NCI-H1436 treated with DMSO at 0.1 percent for 48 hours (cell line): ENCODE measurements at places on chromosomes 12 and 14.

DNA sequence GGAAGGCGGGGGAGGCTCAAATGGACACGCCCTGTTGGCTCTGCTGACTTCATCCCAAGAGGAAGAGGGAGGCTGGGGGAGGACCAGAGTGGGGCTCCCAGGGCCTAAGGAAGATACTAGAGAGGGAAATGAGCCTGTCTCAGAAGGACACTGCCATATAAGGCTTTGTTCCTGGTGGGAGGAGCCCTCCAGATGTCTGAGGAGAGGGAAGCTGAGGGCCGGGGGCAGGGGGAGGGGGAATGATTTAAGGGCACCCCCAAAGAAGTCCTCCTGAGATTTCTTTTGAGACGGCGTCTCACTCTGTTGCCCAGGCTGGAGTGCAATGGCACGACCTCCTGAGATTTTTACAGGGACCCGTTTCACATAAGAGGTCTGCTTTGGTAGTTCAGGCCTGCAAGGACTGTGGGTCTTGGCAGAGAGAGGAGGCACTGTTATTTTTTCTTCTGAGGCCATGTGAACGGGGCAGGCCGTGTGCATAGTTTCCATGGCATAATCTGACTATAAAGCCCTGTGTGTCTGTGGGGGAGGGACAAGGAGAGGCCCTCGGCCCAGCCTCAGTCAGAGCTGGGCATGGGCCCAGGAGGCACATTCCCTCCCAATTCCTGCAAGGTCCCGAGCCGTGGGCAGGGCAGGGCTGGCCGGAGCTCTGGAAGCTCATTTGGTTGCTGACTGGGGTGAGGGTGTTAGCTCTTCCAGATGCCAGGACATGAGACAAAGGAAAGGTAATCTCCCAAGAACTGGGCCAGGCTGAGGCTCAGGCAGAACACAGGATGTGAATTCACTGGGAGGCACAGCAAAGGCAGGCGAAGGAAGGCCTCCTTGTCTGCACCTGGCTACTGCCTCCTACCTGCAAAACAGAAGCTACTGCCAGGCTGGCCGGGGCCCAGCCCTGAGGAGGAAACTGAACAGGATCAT, 22.2 kb upstream of the PLEKHG3 start:
- no peak for DNase-seq

DNA sequence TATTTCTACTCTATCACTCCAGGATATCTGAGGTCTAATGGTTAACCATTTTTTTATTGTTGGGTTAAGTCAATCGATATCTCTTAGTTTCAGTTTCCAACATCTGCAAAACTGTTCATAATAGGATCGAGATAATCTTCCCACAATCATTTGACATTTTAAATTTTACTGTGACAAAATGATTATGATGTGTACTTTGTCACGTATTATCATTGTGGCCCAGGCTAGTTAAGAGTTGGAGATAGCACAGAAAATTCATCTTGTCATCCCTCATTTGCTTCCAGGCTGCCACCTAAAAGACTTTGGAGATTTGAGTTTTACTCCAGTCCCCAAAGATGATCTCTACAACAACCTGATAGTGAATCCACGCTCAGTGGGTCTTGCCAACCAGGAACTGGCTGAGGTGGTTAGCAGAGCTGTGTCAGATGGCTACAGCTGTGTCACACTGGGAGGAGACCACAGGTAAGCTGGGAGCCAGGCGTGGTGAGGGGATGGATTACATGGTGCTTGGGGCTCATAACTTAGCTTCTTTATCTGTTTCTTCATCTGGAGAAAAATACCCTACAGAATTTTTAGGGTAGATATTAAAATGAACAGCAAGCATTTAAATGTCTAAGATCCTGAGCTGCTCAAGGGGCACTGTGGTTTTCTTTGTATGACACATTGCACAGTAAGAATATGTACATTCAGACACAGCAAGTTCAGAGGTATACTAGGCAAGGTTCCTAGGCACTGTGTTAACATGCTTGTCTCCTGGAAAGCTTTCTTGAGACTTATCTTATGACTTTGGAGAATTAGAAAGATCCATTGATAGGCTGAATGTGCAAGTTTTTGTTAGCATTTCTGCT, 22.4 kb downstream of the ARG2 start:
- DNase-seq, result no peak

DNA sequence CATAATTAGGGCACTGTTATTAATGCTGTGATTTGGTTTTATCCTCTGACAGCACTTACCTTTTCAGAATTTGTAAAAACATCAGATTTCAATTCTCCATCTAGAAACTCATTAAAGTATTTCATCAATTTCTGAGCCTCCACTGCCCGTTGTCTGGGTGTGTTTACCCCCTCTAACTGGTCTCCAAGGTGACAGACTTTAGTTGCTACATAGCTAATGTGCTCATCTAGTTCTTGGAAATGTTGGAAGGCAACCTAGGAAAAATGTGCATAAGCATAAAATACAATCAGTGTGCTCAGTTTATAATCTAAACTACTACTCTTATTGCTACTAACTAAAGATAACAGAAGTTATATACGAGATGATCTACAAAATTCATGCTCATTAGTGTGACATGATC, 24.6 kb downstream of the EXOC5 start:
- DNase-seq, result no peak

DNA sequence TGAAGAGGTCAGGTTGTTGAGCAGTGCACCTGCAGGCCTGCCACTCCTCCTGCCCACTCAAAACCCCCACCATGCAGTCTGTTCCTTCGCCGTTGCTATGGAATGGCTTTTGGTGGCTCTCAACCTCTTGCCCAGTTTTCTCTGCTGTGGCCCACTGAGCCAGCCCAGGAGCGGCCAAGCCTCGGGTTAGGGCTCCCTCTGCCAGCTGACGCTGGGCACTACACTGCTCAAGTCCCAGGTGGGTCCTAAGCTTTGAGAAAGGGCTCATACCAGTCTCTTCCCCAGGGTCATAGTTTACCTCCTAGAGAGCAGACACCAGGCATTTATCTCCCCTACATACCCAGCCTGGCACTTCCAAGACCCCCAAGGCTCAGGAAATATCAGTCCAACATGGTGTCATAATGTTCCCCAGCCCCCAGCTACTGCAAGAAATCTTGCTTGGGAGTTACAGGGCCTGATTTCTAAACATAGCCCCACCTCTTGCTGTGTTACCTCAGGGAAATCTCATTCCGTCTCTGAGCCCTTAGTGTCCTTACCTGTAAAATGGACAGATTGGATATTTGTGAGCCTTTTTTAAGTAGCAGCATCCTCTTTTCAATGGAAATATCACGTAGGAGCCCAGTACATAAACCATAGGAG, 59.4 kb downstream of the TSPAN11 start:
- no peak for DNase-seq

- no peak for DNase-seq
Measured at GRCh38 chr12:131673888-131674257, 37.0 kb upstream of the SFSWAP start.

- no peak for DNase-seq
Measured at GRCh38 chr12:110966081-110966760, 45.8 kb upstream of the MYL2 start.

DNA sequence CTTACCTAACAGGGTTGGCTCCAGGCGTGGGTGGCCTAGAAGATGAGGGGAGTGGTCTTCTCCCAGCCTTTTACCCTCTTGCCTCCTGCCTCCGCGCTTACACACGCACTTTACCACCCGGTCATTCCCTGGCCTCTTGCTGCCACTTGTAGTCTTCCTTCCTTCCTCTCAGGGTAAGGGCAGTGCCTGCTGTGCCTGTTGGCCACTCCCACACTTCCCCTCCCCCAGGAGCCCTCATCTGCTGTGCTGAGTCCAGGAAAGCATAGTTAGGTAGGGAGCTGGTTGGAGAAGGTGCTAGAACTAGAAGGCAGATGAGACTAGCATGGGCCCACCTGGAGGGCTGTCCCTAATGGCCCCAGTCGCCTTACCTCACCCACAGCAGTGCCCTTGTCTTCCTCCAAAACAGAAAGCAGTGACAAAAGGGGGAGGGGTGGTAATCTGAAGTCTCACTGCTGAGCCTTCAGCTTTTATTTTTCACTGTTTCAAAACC, 54.3 kb upstream of the SRSF5 start:
- DNase-seq, result peak; percentile 20

DNA sequence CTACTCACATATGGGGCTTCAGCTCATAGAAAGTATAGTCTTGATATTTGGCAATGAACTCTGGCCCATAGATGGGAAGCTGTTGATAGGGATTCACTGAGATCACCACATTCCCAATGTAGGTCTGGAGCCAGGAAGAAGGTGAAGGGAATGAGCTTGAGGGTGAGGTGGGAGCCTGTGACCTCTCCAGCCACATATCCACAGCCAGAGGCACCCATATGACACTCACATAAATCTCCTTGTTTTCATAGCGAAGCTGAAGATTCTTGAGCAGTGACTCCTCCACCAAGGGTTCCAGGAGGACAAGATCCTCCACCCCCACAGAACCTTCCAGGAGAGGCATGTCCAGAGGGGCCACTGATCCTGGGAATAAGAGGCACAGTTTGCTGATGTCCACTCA, 1.9 kb downstream of the MYO1A start:
- DNase-seq, result no peak

GRCh38 chr12:116099652-116100432, 177.7 kb downstream of the MED13L start:
- DNase-seq, result no peak

GRCh38 chr14:78018283-78018682, 151.9 kb upstream of the NRXN3 start:
- no peak for DNase-seq

DNA sequence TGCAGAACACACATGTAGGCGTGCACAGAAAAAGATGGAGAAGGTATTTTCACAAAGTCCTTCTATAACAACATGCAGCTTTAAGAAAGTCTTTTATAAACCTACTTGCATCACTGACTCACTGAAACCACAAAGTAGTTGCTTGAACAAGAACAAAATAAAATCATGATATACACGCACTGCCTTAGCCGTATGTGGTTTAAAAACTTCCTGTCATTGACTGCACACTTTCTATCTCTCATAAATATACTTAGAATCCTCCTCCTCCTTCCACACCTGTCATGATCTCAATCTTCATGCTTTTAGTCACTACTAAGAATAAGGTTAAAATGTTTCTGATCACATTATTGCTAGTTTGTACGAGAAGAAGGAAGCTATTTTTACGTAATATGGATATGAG, 31.8 kb upstream of the RAD51AP1 start:
- DNase-seq, result no peak

DNA sequence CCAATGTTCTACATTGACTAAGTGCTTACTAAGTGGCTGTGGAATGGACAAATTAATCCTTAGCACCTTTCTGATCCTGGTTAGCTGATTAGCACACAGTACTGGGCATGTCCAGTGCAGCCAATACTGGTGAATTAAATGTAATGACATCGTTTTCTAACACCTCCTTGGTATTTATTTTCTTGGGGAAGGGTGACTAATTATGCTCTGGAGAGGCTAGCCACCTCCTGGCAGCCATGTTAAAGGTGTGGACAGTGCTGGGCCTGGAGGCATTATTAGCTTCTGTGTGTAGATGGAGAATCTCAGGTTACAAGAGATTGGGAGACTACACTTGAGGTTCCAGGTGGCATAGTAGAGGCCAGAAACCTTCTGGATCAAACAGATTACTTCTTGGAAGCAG, 230.9 kb upstream of the DDHD1 start:
- DNase-seq, result no peak

DNA sequence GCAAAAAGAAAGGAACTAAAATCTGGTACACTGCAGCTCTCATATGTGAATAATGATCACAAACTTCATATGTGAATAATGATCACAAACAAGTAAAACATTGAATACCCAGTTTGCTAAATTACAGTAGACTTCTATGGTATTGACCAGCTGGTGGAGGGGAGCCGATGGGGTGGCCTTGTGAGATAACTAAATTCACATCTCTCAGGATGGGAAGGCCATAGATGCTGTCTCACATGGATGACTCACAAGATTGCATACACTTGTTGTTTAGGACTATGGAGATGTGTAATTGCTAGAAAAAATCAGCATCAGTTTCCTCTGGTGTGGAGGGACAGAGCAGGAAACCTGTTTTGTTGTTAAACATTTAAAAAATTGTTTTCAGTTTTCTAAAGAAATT, 49.2 kb downstream of the ACACB start:
- DNase-seq, result no peak

DNA sequence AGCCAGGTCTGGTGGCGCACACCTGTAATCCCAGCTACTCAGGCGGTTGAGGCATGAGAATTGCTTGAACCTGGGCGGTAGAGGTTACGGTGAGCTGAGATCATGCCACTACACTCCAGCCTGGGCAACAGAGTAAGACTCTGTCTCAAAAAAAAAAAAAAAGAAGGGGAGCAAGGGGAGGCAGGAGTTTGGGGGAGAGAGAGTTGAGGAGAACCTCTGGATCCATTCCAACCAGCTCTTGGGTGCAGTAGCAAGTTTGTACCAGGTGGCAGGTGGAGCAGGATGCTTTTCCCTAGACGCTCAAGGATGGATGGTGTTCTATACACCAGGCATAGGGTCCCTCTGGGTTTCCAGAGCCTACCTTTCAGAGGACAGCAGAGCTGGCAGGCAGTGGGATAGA, 1.9 kb downstream of the NFE2 start:
- DNase-seq, result no peak

DNA sequence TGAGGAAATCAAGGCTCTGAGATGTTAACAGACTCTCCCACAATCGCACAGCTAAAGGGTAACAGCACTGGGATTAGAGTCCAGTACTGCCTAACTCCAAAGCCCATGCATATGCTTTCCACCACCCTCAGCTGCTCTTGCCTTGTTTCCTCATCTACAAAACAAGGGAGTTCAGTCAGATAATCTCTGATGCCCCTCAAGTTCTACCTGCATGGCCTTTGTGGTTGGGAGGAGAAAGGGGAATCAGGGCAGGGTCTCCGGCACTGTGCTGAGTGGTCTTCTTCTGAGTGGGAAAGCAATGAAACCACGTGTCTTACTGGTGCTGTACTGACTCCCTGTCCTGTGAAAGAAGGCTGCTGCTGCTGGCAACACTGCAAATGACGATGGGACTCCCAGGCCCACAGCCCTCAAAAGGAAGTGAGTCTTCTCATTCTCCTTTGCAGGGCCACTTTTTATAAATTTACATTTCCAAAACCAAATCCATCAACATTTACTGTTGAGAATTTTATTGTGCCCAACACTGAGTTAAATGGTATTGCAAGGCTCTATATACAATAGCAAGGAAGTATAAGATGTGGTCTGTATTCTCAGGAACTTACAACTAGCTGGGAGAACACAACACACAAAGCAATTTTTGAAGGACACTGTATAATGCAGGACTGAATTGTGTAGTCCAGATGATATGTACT, 19.7 kb upstream of the DUSP16 start:
- DNase-seq, result no peak

- DNase-seq, result no peak
Measured at GRCh38 chr12:25757037-25757665, 201.3 kb upstream of the RASSF8 start.

DNA sequence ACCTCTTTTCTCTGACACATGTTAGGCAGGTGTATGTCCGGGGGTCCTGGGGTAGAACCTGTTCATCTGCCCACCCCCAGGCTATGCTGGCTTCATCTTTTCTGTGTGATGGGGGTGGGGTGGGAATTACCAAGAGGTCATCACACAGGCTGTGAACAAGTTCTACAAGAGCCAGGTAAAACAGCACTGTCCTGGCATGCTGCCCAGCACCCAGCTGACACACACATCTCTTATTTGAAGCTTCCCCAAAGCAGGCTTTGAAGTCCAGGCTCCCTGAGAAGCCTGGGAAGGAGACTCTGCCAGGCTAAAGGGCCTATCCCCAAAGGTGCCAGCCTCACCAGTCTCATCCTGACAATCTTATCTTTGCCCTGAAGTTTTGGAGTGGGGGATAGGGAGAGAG, 141.1 kb downstream of the ALG10 start:
- no peak for DNase-seq
